ENCODE measurements at places on chromosomes 4 and X.

- DNase-seq: no peak
Observed at GRCh38 chr4:108783665-108784463, 21.0 kb upstream of the ETNPPL start.

DNA sequence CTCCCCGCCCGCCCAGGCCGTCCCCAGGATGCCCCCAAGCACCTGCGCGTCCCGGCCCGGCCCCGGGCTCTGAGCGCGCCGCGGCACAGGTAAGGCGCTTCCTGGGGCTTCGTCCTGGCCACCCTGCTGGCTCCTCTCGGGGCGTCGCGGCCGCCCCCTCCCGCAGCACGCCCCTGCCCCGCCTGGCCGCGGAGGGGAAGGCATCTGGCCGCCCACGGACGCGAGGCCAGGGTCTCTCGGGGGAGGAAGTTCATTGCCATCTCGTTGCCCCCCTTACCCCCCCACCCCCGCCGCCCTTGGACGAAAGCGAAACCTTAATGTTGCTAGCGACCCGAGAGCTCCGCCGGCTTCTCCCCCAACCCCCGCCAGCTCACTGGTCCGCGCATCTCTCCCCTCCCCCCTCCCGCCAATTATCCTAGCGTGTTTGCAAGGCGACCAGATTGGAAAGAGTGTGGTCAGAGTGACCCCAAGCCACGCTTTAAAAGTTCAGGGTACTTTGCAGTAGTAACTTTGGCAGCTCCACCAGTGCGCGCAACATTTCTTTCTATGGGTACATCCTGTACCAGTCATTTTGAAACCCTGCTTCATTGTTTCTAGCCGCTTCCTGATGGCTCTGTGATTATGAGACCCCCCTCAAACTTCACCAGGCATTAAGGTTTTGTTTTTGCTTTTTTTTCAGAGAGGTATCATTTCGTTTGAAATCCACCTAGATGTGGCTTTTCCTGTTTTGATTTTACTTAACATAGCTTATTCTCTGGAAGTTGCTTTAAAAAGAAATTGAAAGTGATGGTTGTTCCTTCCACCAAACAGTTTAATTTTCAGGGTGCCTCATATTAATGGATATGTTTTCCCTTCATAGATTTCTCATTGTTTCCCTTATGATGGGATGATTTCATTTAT lies 626 bp downstream of the TBC1D1 start:
- peak; percentile 74 for DNase-seq

- DNase-seq: no peak
Observed at GRCh38 chr4:47187608-47188007, 156.2 kb downstream of the GABRB1 start.

GRCh38 chrX:64202808-64203325 lies 2.6 kb downstream of the AMER1 start:
- no peak for DNase-seq

GRCh38 chr4:19375136-19375804 lies 876.4 kb upstream of the SLIT2 start:
- no peak for DNase-seq

- DNase-seq: no peak
Observed at GRCh38 chr4:24164054-24164693, 274.3 kb upstream of the PPARGC1A start.

GRCh38 chr4:3256230-3257102 lies 7.5 kb downstream of the MSANTD1 start:
- DNase-seq: peak; percentile 22
